ENCODE measurements at places on chromosomes 11 and 22.

- DNase-seq = no peak
Measured at GRCh38 chr11:111801135-111801534, 34.9 kb upstream of the PPP2R1B start.

GRCh38 chr11:10307022-10307399 lies 2.1 kb downstream of the ADM start:
- no peak for DNase-seq

DNA sequence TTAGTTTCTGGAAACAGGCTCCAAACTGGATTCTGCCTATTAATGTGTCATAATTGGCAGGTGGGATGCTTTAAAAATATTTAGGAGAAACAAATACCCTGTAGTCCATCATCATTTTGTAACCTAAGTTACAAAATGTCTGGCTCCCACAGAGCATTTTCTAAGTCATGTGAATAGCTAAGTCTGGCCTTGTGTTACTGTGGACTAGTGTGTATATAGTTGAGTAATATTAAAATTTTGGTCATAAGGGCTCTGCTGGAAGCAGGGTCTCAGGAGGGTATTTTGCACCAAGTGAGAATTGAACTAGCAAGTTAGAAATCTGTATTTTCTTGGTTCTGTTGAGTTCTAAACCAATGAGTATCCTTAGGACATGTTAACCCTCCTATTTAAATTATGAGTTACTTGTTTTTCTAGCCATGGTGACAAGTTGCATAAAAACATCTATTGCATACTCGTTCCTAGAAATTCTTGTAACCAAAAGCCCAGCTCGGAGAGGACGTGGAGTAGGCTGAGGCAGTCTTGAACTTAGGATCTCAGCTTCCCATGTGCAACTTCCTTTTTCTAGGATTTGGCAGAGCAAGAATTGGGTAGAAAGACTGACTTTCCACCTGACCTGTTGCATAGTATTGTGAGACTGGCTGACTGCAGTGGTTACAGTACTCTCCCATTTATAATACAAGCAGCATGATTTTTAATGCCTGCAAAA lies 5.4 kb downstream of the PTPMT1 start:
- DNase-seq = no peak

DNA sequence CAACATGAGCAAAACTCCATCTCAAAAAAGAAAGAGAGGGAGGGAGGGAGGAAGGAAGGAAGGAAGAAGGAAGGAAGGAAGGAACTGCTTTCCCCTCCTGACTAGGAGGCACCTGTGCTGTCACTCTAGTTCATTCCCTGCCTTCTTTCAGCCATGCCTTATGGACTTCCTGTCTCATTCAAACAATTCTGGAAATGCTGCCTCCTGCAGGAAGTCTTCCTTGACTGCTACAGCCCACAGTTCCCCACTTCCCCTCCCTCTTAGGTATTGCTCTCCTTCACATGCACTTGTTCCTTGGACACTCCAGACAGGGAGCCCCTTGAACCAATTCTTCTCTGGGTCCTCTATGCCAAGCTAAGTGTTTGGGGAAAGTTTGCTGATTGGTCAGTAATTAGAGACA lies 31.6 kb upstream of the WNT11 start:
- no peak for DNase-seq

DNA sequence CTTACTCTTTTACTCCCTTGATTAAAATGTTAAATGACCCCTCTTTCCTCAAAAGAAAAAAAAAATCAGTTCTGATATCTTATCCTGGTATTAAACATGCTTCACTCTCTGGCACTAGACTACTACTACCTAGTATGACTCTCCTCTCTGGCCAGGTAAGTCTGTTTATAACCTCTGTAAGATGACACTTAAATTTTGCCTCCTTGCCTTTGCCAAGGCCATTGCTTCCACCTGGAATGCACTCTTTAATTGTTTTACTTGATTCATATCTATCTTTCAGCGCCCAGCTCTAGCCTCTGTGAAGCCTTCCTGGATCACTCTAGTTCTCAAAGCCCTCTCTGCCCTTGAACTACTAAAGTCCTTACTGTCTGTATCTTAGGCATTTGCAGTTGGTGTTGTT lies 170.4 kb downstream of the ETS1 start:
- DNase-seq = no peak

DNA sequence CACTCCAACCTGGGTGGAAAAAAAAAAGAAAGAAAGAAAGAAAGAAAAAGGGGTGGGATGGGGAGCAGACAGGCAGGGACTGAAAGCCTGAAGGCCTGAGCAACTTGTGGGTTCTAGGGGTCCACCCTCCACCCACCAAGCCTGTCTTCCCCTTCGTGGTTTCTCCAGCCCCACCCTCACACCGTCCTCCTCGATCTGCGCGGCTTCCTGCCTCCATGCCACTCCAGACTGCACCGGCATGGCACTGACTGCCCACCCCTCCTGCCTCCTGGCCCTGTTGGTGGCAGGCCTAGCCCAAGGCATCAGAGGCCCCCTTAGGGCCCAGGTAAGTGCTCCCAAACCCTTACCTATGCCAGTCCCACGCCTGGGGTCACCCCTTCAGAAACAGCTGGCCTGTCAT lies at the start of gene CTSW:
Gene CTSW (plus strand): TSS at position 221 of the 400 bp plus-strand sequence. CDS start 18 bp downstream, at position 239.
- DNase-seq = no peak

DNA sequence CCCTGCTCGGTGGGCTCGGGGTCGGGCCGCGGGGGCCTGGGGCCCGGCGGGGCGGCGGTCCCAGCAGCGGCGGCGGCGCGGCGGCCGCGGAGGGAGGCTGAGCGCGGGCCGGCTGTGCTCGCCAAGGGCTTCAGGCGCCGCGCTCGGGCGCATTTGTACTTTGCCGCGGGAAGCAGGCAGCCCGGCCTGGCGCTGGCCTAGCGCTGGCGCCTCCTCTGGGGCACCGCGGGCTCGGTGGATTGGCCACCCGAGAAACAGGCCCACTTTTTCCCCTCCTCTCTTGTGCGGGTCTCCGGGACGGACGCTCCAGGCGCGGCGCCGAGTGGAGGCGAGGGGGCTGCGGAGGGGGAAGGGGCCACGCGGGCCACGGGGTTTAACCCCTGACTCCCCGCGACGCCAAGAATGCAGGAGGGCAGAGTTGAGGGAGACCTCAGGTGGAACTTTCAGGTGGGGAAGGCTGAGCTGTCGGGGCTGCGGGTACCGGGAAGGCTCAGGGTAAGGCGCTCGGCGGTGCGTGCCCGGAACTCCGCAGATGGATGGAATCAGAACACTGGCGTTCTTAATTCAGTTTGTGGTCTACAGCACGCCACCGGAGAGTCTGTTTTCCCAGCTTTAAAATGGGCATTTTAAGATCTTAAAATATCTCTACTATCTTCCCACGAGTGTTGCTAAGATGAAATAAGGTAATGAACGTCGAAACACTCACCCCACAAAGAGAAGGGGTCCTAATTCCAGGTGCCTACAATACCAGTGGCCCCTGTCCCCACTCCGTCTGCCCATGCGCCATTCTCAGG lies at the start of gene CHRDL2:
Gene CHRDL2 (minus strand): TSS at position 126 of the 794 bp plus-strand sequence. CDS start 538 bp downstream, outside the sequence.
- no peak for DNase-seq

DNA sequence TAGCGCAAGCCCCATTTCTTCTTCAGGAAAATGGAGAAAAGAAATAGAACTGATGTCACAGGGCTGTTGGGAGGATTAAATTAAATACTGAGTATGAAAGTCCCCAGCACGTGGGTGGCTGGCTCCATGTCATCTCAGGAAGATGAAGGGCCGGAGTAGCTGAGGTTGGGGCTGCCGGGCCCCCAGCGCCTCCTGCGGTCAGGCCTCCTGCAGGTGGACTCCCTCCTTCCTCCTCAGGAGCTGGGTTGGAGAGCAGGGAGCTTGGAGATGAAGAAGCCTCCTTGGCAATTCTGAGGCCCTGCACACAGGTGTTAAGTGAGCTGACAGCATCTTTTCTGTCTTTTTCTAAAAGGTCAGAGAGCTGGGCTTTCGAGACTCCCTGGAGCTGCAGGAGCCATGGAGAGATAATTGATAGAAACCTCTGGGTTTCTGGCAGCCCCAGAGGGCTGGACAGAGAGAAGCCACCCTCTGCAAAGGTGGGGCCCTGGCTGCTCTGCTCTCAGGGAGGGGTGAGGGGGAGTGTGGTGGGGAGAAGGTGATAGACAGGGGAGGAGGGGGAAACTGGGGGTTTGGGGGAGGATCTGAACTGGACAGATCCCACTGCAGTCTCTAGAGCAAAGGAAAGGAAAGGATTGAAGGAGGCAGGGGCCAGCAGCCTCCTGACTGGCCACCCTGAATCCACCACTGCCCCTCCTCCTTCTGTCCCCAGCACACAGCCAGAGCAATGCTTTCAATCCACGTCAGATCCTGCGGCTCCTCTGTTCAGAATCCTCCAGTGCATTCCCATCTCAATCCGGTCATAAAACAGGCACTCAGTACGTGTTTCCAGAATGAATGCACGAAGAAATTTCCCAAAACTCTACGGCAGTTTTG lies 210.8 kb downstream of the CEP164 start:
- no peak for DNase-seq

- no peak for DNase-seq
Measured at GRCh38 chr11:122207921-122208764, 92.1 kb upstream of the BLID start.
